Mucosa of gallbladder (tissue), 1 donor: ENCODE measurements at places on chromosomes 16 and 17. TPM values are rescaled to one million over a fixed set of nuclear protein-coding genes. Genes with fewer than 3 reads are reported as not detected.
A peak's percentile ranks its signal among the peaks of the same experiment; 100 is the strongest.

DNA sequence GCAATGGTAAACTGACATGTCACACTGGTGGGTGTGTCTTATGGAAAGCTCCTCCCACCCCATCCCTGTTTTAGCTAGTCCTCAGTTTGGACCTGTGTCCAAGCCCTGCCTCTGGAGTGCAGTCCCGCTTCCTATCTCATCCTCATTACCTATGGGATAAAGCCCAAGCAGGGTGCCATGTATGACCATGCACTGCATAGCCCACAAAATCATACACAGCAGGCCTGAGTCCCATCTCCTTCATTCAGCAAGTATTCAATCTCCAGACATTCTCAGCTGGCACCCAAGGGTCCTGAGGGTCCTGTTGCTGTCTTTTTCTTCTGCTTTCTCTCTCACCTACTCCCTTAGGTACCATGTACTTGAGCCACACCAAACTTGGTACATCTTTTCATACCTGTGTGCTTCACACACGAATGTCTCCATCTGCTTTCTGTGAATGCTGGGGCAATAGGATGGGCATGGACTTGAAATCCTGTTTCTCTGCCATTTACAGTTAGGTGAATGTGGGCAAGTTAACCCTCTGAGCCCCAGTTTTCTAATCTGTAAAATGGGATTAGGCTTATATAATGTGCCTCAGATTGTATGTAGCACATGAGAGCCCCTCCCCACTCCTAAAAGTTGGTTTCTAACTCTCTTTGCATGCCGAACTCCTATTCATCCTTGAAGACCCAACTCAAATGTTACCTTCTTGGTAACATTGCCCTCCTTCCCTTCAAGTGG, 28.5 kb downstream of the TNS4 start:
- no peak for DNase-seq

GRCh38 chr17:74943808-74944522, 8.3 kb downstream of the OTOP3 start:
- DNase-seq, result no peak

GRCh38 chr17:75614006-75614405, 19.2 kb upstream of the SMIM5 start:
- DNase-seq, result no peak

DNA sequence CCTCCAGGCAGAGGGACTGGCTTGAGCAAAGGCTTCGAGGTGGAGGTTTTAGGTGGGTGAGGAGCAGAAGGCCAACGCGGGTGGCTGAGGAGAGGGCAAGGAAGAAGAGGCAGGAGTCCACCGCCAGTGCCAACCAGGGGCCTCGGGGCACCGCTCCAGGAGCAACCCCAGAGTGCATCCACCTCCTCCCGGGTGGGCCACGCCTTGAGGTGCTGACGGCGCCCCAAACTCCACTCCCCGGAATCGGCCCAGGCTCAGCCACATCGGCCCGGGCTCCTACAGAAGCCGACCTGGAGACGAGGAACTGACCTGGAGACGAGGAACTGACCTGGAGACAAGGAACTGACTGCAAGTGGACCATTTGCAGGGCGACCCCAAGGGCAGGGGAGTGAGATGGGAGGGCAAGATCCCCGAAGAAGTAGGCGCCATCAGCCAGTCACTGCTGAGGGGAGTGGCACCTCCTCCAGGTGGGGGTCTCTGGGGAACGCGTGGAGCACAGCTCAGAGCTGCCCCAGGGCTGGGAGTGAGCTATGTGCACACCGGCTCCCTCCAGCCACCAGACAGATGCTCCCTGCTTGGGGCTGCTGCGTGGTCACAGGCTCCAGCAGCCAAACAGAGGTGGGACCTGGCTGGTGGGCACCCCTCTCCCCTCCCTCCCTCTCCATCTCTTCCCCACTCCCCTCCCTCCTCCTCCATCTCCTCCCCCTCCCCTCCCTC, 29.2 kb upstream of the CBFA2T3 start:
- DNase-seq, result no peak

DNA sequence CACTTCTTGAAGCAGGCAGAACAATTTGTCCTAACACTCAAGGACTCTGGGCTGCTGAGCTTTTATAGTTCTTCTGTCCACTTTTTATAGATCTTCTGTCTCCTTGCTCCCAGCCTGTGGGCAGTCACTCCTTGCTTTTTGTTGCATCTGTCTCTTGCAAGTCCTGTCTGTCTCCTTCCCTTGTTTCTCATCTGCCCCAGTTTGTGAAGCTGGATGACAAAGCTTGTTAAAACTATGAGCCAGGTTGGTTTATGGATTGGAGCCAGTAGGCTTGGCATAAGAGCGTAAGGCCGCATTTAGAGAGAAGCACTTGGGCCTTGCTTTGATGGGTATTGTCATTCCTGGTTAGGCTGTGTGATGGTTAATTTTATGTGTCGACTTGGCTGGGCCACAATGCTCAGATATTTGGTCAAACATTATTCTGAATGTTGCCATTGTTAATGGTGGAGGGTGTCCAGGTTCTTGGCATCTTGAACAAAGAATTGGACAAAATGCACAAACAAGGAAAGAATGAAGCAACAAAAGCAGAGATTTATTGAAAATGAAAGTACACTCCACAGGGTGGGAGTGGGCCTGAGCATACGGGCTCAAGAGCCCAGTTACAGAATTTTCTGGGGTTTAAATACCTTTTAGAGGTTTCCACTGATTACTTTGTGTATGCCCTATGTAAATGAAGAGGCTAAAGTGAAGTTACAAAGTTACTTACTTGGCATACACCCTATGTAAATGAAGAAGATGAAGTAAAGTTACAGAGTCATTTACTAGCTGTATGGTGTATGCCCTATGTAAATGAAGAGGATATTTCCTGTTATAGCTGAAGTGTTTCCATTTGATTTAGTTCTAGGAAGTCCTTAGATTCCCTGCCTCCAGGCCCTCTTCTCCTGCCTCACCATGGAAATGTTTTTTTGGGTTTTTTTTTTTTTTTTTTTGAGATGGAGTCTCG, 8.0 kb upstream of the CPPED1 start:
- no peak for DNase-seq

GRCh38 chr17:76791053-76791980, 53.4 kb downstream of the MFSD11 start:
- DNase-seq, result no peak

- DNase-seq, result no peak
Measured at GRCh38 chr17:5705081-5705875, 121.0 kb upstream of the NLRP1 start.

DNA sequence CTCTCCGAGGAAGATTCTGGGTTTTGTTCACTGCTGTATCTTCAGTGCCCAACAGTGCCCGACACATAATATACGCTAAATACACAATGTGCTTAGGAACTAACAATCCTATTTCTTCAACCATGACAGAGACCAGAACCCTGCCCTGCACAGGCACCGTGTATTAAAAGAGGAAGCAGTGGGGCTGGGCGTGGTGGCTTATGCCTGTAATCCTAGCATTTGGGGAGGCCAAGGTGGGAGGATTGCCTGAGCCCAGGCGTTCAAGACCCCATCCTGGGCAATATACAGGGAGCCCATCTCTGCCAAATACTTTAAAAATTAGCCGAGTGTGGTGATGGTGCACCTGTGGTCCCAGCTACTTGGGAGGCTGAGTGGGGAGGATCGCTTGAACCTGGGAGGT, 19.3 kb downstream of the ARL2BP start:
- no peak for DNase-seq

GRCh38 chr17:43703630-43704029, 41.9 kb upstream of the MEOX1 start:
- DNase-seq, result no peak

GRCh38 chr16:89847940-89848297, 19.6 kb downstream of the SPIRE2 start:
- no peak for DNase-seq

DNA sequence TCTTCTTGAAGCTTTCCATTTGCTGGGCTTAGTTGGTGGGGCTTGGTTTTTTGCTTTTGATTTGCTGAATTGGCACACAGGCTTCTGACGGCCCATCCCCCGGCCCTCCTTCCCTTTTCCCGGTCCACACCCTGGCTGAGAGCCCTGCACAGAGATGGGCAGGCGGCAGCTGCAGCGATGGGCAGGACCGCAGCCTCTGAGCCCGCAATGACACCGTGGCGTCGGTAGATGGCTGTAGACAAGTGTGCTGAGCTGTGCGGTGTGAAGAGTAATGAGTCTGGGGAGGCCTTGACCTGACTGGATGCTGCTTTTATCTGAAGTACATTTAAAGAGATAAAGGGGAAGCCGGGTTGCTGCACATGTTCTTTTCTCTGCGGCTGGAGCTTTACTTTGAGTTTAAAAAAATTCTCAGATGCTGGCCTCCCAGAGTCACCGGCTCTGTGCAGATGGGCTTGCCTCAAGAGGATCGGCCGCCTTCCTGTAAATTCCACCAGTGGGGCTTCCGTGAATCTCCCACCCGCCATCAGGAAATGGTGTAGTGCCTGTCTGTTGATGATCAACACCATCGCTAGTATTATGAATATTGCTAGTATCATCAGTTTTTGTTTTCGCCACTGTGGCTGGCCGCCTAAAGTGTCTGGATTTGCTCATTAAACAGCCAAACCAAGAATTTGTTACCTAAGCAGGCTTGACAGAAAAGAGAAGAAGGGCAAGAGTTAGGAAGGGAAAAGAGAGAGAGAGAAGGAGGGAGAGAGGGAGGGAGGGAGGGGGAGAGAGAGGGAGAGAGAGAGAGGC, 245.6 kb upstream of the RBFOX1 start:
- no peak for DNase-seq

DNA sequence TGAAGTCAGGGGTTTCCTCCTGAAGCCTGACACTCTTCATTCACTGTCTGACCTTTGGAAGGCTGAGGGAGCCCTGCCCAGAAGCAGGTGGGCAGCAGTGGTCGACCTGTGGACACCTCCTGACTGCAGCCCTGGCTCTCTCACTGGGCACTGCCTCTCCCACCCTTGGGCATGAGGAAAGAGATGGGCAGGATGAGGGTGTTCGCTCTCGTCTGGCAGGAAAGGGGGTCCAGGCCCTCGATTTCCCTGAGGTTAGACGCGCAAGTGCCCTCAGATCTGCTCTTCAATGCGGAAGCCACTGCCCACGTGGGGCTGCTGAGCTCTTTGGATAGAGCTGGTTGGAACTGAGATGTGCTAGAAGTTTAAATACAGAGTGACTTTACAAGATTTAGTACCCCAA, 171.9 kb downstream of the AHSP start:
- DNase-seq, result no peak

DNA sequence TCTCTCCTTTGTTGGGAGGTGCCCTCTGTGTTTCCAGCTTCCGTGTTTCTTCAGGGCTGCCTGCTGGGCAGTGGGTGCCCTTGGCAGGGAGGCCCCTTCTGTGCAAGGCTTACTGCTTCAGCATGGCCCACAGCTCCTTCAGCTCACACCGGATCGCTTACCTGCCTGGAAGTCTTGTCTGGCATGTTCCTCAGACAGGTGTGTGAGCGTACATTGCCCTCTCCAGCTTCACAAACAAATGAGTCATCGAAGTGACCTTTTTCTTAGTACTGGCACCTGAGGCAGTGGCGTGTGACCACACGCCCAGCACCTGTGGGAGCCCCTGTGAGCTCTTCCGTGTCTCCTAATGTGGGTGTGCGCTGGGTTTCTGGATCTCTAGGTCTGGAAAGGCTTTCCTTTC, 3.5 kb downstream of the RAB40C start:
- peak; percentile 81 for DNase-seq

- DNase-seq, result no peak
Measured at GRCh38 chr16:81863630-81864352, 84.7 kb downstream of the PLCG2 start.

DNA sequence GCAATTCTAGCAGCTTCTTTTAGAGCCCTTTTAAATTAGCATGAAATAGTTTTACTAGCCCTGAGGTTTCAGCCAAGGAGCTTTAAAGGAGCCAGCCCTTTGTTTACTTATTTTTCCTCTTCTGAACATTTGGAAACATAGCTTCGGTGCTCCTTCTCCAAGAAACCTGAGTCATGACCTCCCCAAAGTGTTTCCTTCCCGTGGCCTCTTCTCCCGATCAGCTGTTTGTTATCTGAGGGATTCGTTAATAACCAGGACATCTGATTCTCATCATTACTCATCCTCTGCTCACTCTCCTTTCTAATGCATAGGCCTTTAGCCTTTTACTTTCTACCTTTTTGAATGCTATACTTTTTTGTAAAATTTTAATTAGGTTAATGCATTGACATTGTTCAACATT, 204.5 kb downstream of the WWOX start:
- no peak for DNase-seq

- no peak for DNase-seq
Measured at GRCh38 chr17:45818699-45819098, 26.0 kb upstream of the SPPL2C start.

- DNase-seq, result no peak
Measured at GRCh38 chr17:31854672-31855071, 4.4 kb downstream of the COPRS start.

DNA sequence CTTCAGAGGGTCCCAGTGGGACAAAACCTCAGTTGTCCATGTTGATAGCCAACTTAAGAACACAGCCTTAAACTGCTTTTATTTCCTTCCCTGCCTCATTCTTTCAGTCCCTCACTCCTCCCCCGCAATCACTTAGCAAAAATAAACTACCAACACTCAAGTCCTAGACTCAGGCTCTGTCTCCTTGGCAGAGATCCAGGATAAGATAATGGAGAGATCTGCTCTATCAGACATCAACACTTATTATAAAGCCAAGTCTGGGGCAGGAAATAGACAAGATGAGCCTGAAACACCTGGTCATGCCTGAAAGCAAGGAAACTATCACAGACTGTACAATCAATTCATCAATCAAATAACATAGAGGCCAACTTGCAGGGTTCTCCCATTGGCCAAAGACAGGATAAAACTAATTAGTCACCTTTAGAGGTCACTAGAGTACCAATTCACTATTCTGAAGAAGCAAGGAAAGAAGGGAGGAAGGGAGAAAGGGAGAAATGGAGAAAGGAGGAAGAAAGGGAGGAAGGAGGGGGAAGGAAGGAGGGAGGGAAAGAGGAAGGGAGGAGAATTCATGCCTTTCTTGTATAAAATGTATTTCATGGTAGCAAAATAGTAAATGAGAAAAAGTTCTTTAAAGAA, 15.7 kb downstream of the HYDIN start:
- no peak for DNase-seq

- DNase-seq, result no peak
Measured at GRCh38 chr16:57364143-57364542, 5.6 kb downstream of the CCL22 start.

- no peak for DNase-seq
Measured at GRCh38 chr17:82302568-82302963, 14.8 kb downstream of the CD7 start.

CACNG1 gene
- total RNA-seq, result not detected

GAST gene
- not detected for total RNA-seq

CDR2L gene
- 83.8 TPM for total RNA-seq

USP6 gene
- total RNA-seq, result 0.09 TPM

KCNAB3 gene
- 2.5 TPM for total RNA-seq

CHST6 gene
- 0.20 TPM for total RNA-seq

APPBP2 gene
- 55.1 TPM for total RNA-seq

ABCA9 gene
- 7.3 TPM for total RNA-seq

KLHL11 gene
- 14.0 TPM for total RNA-seq

ATP2C2 gene
- total RNA-seq, result 62.8 TPM

BICDL2 gene
- total RNA-seq, result 86.1 TPM

RAB37 gene
- 5.1 TPM for total RNA-seq

ACSM5 gene
- total RNA-seq, result 2.6 TPM

UMOD gene
- 0.60 TPM for total RNA-seq

SLC5A2 gene
- 3.7 TPM for total RNA-seq

ITGAL gene
- total RNA-seq, result 16.7 TPM

FOXN1 gene
- 0.06 TPM for total RNA-seq

RABEP1 gene
- 35.9 TPM for total RNA-seq
